ENCODE measurements at places on chromosomes 13 and 19. TPM values are rescaled to one million over a fixed set of nuclear protein-coding genes. Genes with fewer than 3 reads are reported as not detected.
A peak's percentile ranks its signal among the peaks of the same experiment; 100 is the strongest.

DNA sequence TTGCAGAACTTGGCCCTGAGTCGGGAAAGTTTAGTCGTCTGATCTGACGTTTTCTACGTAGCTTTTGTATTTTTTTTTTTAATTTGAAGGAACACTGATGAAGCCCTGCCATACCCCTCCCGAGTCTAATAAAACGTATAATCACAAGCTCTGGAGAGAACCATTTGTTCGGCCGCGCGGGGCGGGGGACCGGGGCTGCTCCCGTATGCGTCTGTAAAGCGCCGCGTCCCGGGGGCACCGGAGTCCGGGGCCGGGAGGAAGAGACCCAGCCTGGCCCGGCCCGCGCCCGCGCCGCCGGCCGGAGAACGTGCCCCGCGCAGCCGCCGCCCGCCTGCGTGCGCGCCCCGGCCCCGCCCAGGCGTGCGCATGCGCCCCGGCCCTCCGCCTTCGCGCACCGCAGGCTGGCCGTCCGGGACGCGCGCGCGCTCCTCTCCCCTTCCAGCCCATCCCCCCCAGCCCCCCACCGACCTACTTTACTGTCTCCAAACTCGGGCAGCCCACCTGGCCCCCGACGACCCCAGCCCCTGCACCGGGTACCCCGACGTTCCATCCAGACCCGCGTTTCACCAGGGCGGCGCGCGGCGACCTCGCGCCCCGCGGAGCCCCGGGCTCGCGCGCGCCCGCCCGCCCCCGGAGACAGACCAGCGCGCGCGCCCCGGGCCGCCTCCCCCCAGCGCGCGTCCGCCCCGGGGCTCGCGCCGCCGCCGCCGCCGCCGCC, 785 bp upstream of the USF2 start:
- H3K4me3 ChIP-seq = peak overlapping the region; percentile 80
- H3K27ac ChIP-seq = peak overlapping the region; percentile 84
- peak; percentile 69 for DNase-seq
- peaks cover 23% of the 10 kb centered on the region for H3K36me3 ChIP-seq

GRCh38 chr19:40605216-40605971, 4.2 kb downstream of the LTBP4 start:
- peaks cover 73% of the 10 kb centered on the region for H3K4me1 ChIP-seq
- peak overlapping the region; percentile 76 for H3K27ac ChIP-seq
- H3K4me3 ChIP-seq = peak overlapping the region; percentile 80
- H3K27me3 ChIP-seq = peaks cover 12% of the 10 kb centered on the region
- no peaks in the 10 kb centered on the region for H3K36me3 ChIP-seq
- peak; percentile 86 for DNase-seq

The CRB3 gene
- 1.8 TPM for total RNA-seq

- DNase-seq = no peak
- no peaks in the 10 kb centered on the region for H3K4me1 ChIP-seq
- no peaks in the 10 kb centered on the region for H3K36me3 ChIP-seq
- no peak overlapping the region for H3K4me3 ChIP-seq
Observed at GRCh38 chr13:26469602-26470001, 87.9 kb upstream of the WASF3 start.

DNA sequence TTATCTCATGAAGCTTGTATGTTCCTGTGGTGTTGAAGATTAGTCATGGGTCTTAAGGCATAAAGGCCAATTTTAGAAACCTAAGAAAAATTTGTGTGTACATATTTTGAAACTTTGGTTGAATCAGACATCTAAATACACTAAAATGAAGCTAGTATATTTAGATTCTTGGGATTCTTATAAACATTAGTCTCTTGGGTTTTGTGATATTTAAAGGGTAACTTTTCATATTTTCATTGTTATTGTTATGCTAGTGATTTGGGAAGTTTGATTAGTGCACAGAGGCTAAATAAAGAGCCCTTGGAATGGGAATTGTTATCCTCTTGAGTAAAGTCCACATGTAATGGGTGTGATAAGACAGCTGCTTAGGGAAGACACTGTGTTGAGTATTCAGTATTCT, 24.5 kb downstream of the UBA2 start:
- no peak for DNase-seq
- H3K4me3 ChIP-seq = no peak overlapping the region
- no peaks in the 10 kb centered on the region for H3K27me3 ChIP-seq

- H3K27me3 ChIP-seq = no peaks in the 10 kb centered on the region
- H3K4me1 ChIP-seq = no peaks in the 10 kb centered on the region
- H3K4me3 ChIP-seq = no peak overlapping the region
- no peak for DNase-seq
- no peak overlapping the region for H3K27ac ChIP-seq
Observed at GRCh38 chr13:47696674-47697073, 304.4 kb downstream of the SUCLA2 start.

The TEKTIP1 gene
- total RNA-seq = 1.2 TPM

The SPACA4 gene
- not detected for total RNA-seq

DNA sequence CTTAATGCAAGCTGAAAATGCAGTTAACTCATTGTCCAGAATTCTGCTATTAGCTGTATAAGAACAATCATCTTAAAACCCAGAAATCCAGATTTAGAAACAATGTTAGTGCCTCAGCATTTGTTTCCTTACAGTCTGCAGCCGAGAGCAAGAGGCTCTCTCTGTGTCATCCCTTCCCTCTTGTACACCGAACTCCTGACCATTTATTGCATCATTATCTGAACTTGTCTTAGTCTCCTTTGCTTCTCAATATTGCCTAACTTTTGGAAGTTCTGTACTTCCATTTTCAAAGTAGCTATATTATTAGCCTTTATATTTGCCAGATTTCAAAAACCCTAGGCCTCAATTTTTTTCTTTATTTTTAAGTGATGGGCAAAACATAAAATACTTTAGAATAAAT, 27.1 kb downstream of the RNASEH2B start:
- no peak for DNase-seq
- peaks cover 36% of the 10 kb centered on the region for H3K36me3 ChIP-seq
- no peak overlapping the region for H3K27ac ChIP-seq
- no peak overlapping the region for H3K4me3 ChIP-seq

DNA sequence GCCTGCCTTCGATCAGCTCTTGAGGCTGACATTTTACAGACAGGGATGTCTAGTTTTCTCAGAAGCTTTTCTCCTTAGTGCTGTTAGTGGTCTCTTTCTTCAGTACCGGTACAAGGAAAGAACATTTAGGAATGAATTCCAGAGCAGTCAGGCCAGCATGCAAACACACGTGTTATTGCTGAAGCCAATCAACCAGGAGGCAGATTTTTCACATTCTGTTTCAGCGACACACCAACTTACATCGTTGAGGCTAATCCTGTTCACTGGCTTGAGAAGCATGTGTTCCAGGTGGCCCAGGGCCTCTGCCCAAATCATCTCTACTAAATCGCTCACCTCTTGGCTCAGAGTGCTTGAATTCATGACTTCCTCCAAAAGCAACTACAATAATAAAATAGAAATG, 19.2 kb downstream of the PARP4 start:
- H3K27ac ChIP-seq = no peak overlapping the region
- no peak overlapping the region for H3K4me3 ChIP-seq
- no peaks in the 10 kb centered on the region for H3K27me3 ChIP-seq
- no peaks in the 10 kb centered on the region for H3K4me1 ChIP-seq
- no peak for DNase-seq

GRCh38 chr13:42174344-42175162, 97.4 kb upstream of the AKAP11 start:
- H3K4me3 ChIP-seq = no peak overlapping the region
- no peaks in the 10 kb centered on the region for H3K36me3 ChIP-seq
- H3K4me1 ChIP-seq = peaks cover 8% of the 10 kb centered on the region
- DNase-seq = no peak

The NLRP5 gene
- total RNA-seq = not detected

DNA sequence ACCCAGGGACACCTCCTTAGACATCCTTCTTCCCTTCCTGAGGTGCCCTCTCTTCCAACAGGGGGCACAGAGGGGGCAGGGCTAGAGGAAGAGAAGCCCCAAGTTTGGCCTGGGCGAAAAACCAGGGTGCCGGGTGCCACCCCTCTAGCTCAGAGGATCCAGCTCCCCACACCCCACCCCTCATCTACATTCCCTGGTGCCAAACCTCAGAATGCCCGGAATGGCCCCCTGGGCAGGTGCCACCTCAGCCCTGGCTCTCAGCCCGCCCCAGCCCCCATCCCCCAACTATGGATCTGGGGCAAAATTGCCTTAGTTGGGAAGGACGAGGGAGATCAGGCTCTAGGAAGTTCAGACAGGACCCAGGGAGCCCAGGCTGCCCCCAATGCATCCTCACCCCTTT, 2.0 kb downstream of the CNN1 start:
- peaks cover 11% of the 10 kb centered on the region for H3K4me1 ChIP-seq
- H3K27me3 ChIP-seq = peaks cover 5% of the 10 kb centered on the region
- no peaks in the 10 kb centered on the region for H3K36me3 ChIP-seq
- no peak for DNase-seq
- H3K4me3 ChIP-seq = no peak overlapping the region

The LSR gene
- total RNA-seq = 23.5 TPM

DNA sequence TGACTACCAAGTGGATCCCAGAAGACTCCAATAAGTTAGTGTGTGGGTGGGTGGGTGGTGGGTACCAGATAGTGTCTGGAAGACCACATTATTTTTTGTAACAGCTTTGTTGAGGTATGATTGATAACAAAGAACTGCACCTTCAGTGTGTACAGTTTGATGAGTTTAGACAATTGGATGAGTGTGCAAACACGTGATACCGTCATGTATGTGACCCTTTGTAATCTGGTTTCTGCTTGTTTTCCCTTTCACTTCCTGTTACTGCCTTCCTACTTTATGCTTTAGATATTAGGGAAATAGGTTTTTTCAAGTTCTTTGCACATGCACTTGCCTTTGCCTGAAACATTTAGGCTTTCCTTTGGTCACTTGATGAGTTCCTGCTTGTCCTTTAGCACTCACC, 8.5 kb downstream of the RPL21 start:
- no peak for DNase-seq
- peaks cover 25% of the 10 kb centered on the region for H3K4me1 ChIP-seq
- no peak overlapping the region for H3K4me3 ChIP-seq
- no peak overlapping the region for H3K27ac ChIP-seq

The TMEM190 gene
- total RNA-seq = not detected

DNA sequence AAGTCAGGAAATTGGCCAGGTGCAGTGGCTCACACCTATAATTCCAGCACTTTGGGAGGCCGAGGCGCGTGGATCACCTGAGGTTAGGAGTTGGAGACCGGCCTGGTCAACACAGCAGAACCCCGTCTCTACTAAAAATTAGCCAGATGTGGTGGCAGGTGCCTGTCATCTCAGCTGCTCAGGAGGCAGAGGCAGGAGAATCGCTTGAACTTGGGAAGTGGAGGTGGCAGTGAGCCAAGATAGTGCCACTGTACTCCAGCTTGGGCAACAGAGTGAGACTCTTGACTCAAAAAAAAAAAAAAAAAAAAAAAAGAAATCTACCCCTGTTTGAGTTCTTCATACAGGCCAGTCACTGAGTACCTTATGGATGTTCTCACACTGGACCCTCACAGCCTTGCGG, 42.0 kb downstream of the SLC15A1 start:
- no peaks in the 10 kb centered on the region for H3K27me3 ChIP-seq
- no peak overlapping the region for H3K27ac ChIP-seq
- DNase-seq = no peak

DNA sequence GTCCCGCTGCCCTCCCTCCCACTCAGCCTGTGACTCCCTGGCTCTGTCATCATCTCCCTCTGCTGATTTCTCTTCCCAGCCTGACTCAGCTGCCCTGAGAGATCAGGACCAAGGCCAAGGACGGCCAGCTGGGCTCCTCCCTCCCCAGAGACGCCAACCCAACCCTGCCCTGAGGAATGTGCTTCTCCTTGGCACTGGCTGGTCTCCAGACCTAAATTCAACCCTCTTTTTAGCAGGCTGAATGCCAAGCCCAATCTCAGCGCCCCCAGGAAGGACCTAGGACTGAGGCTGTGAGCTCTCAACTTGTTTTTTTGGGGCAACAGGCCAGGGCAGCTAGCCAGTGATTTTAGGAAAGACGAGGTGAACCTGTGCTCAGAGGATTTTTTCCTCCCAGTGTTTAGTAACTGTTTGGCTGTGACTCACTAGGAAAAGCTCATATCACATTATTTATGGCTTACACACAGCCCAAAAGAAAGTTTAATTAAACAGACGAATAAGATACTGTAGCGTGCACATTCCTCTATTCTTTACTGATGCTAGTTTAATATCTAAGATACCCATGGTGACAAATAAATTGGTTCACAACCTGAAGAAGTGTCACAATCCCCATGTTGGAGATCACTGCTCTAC, 7.4 kb upstream of the IGFL1 start:
- DNase-seq = no peak
- no peaks in the 10 kb centered on the region for H3K4me1 ChIP-seq
- peaks cover 4% of the 10 kb centered on the region for H3K27me3 ChIP-seq
- no peaks in the 10 kb centered on the region for H3K36me3 ChIP-seq
- H3K27ac ChIP-seq = no peak overlapping the region

The LILRB3 gene
- total RNA-seq = 0.48 TPM

- no peak overlapping the region for H3K27ac ChIP-seq
- no peaks in the 10 kb centered on the region for H3K36me3 ChIP-seq
- no peaks in the 10 kb centered on the region for H3K4me1 ChIP-seq
- no peak for DNase-seq
- no peaks in the 10 kb centered on the region for H3K27me3 ChIP-seq
- H3K4me3 ChIP-seq = no peak overlapping the region
Observed at GRCh38 chr13:25920931-25921330, 130.9 kb downstream of the SHISA2 start.

The IGSF23 gene
- total RNA-seq = not detected

The CBARP gene
- total RNA-seq = 0.80 TPM

- peaks cover 23% of the 10 kb centered on the region for H3K27me3 ChIP-seq
- no peak overlapping the region for H3K4me3 ChIP-seq
- no peak for DNase-seq
- H3K36me3 ChIP-seq = no peaks in the 10 kb centered on the region
- peaks cover 19% of the 10 kb centered on the region for H3K4me1 ChIP-seq
Observed at GRCh38 chr19:39195755-39196154, 1.0 kb upstream of the NCCRP1 start.

GRCh38 chr13:78841358-78841963, 182.5 kb upstream of the OBI1 start:
- no peaks in the 10 kb centered on the region for H3K4me1 ChIP-seq
- no peak overlapping the region for H3K4me3 ChIP-seq
- no peaks in the 10 kb centered on the region for H3K27me3 ChIP-seq
- H3K36me3 ChIP-seq = no peaks in the 10 kb centered on the region
- no peak overlapping the region for H3K27ac ChIP-seq
